ENCODE measurements at places on chromosomes 7 and 10. TPM values are rescaled to one million over a fixed set of nuclear protein-coding genes. Genes with fewer than 3 reads are reported as not detected.

- no peaks in the 10 kb centered on the region for H3K27me3 ChIP-seq
- H3K4me1 ChIP-seq: no peaks in the 10 kb centered on the region
- no peak for DNase-seq
Measured at GRCh38 chr7:120304674-120305073, 31.7 kb downstream of the KCND2 start.

DNA sequence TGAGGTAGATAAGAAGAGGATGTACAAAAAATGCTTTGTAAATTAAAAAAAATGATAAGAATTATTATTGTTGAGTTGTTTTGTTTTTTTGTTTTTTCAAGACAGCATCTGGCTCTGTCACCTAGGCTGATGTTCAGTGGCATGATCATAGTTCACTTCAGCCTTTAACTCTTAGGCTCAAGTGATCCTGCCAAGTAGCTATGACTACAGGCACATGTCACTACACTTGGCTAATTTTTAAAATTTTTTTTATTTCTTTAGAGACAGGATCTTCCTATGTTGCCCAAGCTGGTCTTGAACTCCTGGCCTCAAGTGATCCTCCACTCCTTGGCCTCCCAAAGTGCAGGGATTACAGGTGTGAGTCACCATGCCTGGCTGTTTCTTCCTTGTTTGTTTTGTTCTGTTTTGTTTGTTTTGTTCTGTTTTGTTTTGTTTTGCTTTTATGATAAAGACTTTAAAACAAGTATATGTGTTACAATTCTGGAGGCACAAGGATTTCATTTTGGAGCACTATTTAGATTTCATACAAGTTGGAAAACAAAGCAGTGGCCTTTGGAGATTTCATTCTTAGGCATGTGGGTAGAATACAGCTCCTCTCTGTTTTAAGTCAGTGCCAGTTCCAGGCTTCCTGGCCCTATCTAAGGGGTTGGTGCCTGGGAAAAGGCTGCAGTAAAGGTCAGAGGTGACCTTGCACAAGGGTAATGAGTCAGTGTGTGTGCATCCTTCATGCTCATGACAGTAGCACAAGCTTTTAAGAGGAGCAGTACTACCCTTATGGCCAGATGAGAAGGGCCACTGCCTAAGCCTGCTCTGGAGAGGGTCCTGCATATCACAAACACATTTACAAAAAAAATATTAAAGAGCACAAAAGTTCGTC, 17.9 kb downstream of the FGFBP3 start:
- no peak for DNase-seq
- H3K27ac ChIP-seq: no peak overlapping the region
- no peak overlapping the region for H3K4me3 ChIP-seq
- H3K4me1 ChIP-seq: peaks cover 14% of the 10 kb centered on the region
- H3K36me3 ChIP-seq: no peaks in the 10 kb centered on the region

DNA sequence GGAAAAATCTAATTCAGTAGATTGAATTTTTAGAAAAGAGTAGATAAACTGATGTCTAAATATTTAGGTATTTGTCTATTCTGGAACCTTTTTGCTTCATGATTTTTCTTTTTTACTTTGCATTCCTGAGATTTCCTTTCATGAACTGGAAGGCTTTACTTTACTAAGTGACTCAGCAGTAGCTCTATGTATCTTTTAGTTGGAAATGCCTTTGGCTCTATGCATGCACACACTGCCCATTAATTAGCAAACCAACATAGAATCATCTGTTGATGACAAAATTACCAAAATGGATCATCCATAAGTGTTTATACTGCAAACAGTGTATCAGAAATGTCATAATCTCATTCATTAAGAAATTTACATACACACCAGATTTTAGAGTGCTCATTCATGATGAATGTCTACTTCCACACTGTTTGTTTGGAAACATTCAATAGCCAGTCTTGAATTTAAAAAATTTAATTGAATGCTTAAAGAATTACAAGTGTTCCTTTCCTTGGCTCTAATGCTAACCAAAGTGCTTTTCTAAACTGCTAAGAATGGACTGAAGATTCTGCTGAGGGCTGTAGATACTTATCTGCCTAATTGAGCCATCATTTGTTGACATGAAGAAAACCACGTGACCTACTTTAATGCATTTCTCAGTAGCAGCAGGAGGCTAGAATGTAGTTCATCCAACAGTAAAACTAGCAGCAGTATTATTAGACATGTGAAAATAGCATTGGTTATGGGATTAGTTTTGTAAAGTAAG, 282.0 kb downstream of the ADK start:
- no peaks in the 10 kb centered on the region for H3K27me3 ChIP-seq
- no peak for DNase-seq
- peaks cover 10% of the 10 kb centered on the region for H3K4me1 ChIP-seq
- H3K4me3 ChIP-seq: no peak overlapping the region

DNA sequence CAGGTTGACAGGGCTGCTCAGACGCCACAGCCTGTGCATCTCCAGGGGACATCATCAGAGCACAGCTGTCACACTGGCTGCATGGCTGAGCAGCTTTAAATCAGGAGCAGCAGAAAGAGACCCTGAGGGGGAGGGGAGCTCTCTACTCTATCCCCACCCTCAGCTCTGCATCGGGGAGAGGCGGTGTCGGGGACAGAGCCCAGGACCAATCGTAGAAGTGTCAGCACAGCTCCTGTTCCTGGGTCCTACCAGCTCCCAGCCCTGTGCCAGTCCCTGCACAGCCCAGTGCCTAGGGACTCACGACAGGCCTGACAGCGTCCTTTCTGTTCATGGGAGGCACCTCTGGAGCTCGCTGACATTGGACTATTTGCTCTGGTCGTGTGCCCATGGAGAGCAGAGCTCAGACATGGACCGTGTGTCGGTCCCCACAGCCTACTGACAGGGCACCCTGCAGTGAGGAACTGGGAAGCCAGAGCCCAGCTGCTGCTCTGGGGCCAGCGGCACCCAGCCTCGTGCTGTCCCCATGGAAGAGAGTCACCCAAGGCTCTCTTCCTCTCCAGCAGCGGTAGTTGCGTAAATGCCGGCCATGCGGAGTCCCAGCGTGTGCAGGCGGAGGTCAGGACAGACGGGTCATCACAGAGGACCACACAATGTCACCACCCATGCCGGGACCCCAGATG, 20.4 kb upstream of the ANTXRL start:
- H3K36me3 ChIP-seq: no peaks in the 10 kb centered on the region
- no peak overlapping the region for H3K4me3 ChIP-seq
- H3K27ac ChIP-seq: no peak overlapping the region
- no peaks in the 10 kb centered on the region for H3K27me3 ChIP-seq
- no peak for DNase-seq

- no peak overlapping the region for H3K27ac ChIP-seq
- H3K4me3 ChIP-seq: no peak overlapping the region
- DNase-seq: no peak
Measured at GRCh38 chr7:47046949-47047348, 535.0 kb downstream of the TNS3 start.

DNA sequence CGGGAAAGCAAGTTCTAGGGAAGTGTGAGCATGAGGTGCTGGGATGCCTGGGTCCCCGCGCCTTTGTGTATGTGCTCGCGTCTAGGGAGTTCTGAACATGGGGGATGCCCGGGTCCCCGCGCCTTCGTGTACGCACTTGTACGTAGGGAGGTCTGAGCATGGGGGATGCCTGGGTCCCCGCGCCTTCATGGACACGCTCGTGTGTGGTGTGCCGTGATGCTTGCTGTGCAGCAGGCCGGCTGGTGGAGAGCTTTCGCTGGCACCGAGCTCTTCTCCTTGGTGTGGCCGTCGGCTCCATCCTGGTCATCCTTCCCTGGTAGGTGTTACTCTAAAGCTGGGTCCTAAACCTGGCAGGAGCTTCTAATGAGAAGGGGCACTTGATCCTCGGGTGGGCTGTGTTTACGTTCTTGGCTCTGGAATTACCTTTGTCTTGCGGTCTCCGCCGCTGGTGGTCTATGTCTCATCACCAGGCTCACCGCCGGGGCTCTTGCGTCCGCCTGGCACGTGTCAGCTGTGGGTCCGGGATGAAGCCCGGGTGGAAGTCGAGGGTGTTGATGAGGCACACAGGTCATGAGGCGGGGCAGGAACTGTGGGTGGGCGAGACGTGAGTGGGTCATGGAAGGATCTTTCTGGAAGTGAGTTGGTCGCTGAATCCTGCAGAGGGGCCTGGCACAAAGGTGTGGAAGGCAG, 63.5 kb downstream of the DNAJB6 start:
- peaks cover 24% of the 10 kb centered on the region for H3K4me1 ChIP-seq
- H3K36me3 ChIP-seq: peaks cover 10% of the 10 kb centered on the region
- no peak overlapping the region for H3K4me3 ChIP-seq
- no peak overlapping the region for H3K27ac ChIP-seq
- no peaks in the 10 kb centered on the region for H3K27me3 ChIP-seq

- H3K4me3 ChIP-seq: no peak overlapping the region
- no peaks in the 10 kb centered on the region for H3K4me1 ChIP-seq
- no peak for DNase-seq
- H3K36me3 ChIP-seq: no peaks in the 10 kb centered on the region
Measured at GRCh38 chr7:98394377-98394836, 6.5 kb downstream of the BAIAP2L1 start.

NPC1L1 gene
- 0.17 TPM for total RNA-seq

DNA sequence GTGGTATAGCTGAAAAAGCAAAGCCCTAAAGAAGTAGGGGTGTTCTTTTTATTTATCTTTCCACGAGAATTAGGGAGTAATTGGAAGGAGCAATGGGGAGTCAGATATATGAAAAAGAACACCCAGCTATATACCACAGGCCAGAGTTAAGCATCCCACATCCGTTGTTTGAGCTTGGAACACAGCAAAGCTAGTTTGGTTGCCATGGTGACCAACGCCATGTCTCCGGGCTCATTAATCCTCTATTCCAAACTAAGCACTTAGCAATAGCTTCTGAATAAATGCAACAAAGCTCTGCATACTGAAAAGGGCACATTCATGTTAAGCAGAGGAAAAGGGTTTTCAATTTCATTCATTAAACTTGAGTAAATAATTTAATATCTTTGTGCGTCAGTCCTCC, 23.5 kb downstream of the ASB4 start:
- no peak overlapping the region for H3K27ac ChIP-seq
- H3K27me3 ChIP-seq: no peaks in the 10 kb centered on the region
- H3K36me3 ChIP-seq: no peaks in the 10 kb centered on the region

DNA sequence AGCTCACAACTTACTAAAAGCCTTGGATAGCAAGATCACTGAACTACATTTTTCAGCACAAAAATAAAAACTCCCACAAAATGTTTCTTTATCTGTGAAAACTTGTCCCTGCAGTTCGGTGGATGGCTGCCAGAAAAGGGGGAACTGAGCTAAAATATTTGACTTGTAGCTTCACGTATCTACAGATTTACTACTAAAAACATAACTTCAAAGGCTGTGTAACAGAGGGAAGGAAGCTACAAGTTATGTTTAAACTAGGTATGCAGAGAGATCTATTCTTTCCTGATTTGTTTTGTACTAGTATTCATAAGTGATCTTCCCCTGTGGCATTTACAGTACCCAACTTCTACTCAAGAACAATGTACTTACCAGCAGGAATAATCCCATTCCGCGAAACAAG, 25.1 kb downstream of the SGCE start:
- H3K36me3 ChIP-seq: no peaks in the 10 kb centered on the region
- DNase-seq: no peak
- peaks cover 20% of the 10 kb centered on the region for H3K4me1 ChIP-seq
- H3K4me3 ChIP-seq: no peak overlapping the region
- H3K27ac ChIP-seq: no peak overlapping the region
- H3K27me3 ChIP-seq: no peaks in the 10 kb centered on the region

DNA sequence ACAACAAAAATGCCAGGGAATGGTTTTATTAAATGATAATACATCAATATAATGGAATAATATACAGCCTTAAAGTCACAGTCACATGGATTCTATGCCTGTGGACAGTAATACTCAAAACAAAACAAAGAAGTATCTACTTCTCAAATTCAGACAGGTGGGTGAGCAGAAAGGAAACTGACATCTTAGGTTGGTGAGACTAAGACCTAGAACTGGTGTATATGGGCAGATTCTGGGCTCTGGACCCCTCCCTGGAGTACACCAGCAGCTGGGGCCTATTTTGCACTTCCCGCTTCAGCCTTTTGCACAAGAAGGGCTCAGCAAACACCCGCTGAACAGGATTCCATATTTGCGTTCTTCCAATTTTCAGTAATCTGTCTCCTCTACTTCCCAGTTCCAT, 5.4 kb upstream of the FIS1 start:
- no peak overlapping the region for H3K4me3 ChIP-seq
- H3K36me3 ChIP-seq: peaks cover 31% of the 10 kb centered on the region
- no peak overlapping the region for H3K27ac ChIP-seq
- no peak for DNase-seq
- no peaks in the 10 kb centered on the region for H3K27me3 ChIP-seq

GRCh38 chr7:31100871-31101270, 48.8 kb downstream of the ADCYAP1R1 start:
- DNase-seq: no peak
- peaks cover 4% of the 10 kb centered on the region for H3K4me1 ChIP-seq
- no peaks in the 10 kb centered on the region for H3K36me3 ChIP-seq

DNA sequence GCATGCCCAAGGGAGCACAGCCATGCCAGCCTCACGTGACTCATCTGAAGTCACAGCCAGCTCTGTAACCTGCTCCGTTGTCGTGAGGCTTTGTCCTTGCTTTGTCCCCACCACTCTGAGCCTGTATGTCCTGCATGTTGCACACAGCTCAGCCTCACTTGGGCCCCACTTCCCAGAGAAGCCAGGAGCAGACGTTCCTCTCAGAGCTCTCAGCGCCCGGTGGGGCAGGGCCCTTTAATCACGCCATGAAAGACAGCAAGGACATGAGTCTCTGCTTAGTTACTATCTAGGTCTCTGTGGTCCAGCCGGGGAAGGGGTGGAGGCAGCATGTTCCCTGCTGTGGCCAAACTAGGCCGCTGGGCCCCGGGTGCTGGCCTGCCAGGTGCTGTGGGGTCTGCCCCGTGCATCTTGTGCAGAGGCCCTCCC, 127.4 kb upstream of the FAM20C start:
- DNase-seq: no peak
- H3K36me3 ChIP-seq: no peaks in the 10 kb centered on the region
- H3K27ac ChIP-seq: no peak overlapping the region
- no peaks in the 10 kb centered on the region for H3K27me3 ChIP-seq
- no peak overlapping the region for H3K4me3 ChIP-seq

- peaks cover 4% of the 10 kb centered on the region for H3K4me1 ChIP-seq
- peak overlapping the region; percentile 99 for H3K27ac ChIP-seq
- no peaks in the 10 kb centered on the region for H3K27me3 ChIP-seq
- DNase-seq: no peak
Measured at GRCh38 chr7:106283831-106284713, 711 bp downstream of the NAMPT start.

TMEM176A gene
- 47.7 TPM for total RNA-seq

DNAH11 gene
- 8.7 TPM for total RNA-seq

DNA sequence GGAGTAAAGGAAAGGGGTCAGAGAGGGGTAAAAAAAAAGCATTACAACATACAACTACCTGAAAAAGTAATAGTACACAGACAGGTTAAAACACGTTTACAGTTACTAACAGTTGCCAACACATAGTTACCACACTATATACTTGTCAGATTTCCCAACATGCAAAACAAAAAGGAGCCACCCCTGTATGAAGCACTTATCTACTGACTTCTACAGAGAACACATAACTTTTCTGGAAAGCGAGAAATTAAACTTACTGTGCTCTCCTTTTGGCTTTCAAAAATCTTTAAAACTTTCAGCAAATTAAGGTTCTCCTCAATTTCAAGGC, 2.1 kb downstream of the ABI1 start:
- H3K4me3 ChIP-seq: peak overlapping the region; percentile 100
- H3K36me3 ChIP-seq: no peaks in the 10 kb centered on the region
- H3K4me1 ChIP-seq: peaks cover 60% of the 10 kb centered on the region
- H3K27me3 ChIP-seq: no peaks in the 10 kb centered on the region
- peak overlapping the region; percentile 95 for H3K27ac ChIP-seq
- DNase-seq: no peak
